ENCODE measurements at places on chromosomes 11 and 22.

DNA sequence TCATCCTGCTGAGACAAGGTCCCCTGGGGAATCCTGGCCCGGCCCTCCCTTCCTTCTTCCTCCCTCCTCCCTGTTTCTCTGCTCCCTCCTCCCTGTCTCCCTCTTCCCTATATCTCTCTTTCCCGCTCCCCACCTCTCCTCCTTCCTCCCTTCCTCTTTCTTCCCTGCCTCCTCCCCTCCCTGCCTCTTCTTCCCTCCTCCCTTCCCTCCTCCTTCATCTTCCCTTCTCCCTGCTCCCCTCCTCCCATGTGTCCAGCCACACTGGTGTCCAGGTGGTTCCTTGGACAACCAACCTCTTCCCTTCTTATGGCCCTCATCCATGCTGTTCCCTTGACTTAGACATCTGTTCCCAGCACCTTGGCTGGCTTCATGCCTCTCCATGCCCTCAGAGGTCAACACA is 258.1 kb downstream of the MN1 start:
- no peak for DNase-seq

GRCh38 chr22:47151490-47151889 is 389.0 kb downstream of the TBC1D22A start:
- no peak for DNase-seq

DNA sequence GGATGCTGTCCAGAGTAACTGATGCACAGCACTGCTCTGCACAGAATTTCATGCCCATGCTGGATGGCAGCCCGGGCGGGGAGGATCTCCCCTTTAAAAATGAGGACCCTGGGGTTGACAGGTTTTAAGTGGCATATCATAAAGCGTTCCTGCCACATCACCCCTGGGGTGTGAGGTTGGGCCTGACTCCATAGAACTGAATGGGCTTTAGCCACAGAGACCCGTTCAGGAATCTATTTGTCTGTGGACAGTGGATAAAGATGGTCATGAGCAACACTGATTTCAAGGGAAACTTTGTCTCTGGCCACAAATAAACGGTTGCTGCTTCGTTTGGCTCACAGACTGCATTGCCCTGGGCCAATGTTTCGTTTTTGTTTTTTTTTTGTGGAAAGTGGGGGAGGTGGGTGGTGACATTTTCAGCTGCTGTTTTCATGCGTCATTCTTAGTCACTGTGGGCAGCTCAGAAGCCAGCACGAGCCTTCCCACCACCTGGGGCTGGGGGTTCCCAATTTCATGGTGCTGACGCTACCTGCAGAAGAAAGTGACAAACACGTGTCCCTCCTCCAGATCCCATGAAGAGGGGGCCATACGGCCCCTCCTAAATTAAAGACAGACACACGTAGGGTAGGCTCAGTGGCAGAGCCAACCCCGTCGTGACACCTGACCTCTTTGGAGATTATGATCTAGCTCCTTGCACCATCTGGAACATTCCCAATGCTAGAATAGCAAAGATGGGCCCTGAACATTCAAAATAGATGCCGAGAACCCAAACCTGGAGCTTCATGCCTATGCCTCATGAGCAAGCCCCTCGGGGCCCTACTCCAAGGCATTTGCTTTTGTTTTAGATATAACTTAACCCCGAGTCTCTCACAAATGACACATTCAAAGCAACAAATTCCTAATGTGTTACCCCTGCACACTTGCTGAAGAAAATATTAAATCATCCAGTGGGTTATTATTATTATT is 54.8 kb upstream of the PHF21B start:
- no peak for DNase-seq

DNA sequence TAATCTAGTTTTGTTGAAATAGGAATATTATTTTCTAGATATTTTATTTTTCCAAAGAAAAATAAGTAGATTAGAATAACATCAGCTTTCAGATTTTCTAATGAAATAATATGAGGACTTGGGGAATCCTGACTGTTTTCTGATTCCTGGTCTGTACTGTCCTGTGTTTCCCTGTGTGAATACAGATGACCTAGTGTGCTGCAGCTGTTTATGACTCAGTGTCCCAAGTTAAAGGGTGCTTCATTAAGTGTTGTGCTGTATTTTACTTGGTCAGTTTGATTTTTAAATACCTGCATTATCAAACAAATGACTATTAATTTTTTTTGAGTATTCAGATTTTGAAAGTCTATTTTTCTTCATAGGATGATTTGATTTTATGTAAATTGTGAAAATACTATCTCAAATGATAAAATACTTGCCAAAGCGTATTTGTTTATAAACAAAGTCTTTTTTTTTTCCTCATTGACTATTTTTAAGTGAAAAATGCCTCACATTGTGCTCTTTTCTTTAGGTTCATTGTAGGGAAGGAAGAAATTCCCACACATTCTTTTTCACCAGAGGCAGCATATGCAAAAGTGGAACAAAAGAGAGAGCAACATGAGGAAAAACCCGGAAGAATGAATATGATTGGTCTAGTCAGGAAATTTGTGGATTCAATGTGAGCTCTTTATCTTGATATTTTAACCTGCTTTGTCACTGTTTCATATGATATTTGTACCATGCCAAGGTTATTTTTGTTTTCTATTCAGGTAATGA is 264.2 kb downstream of the TMEM135 start:
- no peak for DNase-seq

- DNase-seq: peak; percentile 59
Observed at GRCh38 chr11:65779919-65780769, 632 bp downstream of the AP5B1 start.

GRCh38 chr11:133388260-133388659 is 144.0 kb downstream of the OPCML start:
- DNase-seq: no peak

GRCh38 chr22:33302049-33302545 is 243.9 kb upstream of the SYN3 start:
- peak; percentile 74 for DNase-seq

DNA sequence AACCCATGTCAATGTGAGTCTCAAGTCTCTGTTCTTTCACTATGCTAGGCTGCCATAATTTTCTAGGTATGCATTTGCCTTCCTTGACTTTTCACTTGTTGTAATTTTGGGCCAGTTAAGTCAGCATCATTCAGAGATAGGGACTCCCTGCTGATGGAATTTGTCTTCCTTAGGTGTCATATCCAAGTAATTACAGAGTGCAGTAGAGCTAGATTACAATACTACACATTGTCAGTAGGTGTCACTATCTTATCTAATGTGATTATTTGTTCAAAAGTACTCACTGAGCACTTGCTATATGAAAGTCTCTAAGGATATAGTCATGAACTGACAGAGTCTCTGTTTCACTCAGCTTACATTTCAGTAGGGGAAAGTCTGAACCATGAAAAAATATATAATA is 25.0 kb upstream of the SYN3 start:
- DNase-seq: no peak

GRCh38 chr11:32139896-32140520 is 49.1 kb downstream of the RCN1 start:
- no peak for DNase-seq

GRCh38 chr11:78192223-78192719 is 3.6 kb downstream of the USP35 start:
- DNase-seq: peak; percentile 50

GRCh38 chr11:72226701-72227100 is 2.1 kb downstream of the INPPL1 start:
- peak; percentile 51 for DNase-seq

DNA sequence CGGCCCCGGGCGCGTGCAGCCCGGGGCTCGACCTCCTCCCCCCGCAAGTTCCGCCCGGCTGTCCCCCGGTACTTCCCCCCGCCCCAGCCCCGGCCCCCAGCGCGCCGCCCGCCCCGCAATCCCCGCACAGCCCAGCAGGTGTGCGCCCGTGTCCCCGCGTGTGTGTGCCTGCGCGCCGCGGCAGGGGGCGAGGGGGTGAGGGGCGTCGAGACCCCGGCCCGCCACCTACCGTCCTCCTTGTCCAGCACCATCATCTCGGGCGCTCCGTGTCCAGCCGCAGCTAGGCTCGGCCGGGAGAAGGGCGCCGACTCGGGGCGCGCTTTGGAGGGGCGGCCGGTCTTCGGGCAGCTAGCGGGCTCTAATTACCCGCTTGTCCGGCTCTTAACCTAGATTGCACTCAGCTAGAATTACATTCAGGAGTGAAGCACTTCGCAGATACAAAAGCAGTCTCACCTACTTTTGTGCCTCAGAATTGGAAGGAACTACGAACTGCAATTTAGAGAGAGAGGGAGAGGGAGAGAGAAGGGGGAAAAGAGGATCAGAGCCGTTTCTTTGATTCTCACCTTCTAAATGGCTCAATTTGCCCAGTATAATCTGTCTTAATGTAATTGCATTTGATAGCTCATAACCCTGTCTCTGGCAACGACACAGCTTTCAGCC is 439 bp downstream of the LMO1 start:
- no peak for DNase-seq

- DNase-seq: peak; percentile 56
Observed at GRCh38 chr11:62603776-62604299, 2.2 kb upstream of the MTA2 start.

DNA sequence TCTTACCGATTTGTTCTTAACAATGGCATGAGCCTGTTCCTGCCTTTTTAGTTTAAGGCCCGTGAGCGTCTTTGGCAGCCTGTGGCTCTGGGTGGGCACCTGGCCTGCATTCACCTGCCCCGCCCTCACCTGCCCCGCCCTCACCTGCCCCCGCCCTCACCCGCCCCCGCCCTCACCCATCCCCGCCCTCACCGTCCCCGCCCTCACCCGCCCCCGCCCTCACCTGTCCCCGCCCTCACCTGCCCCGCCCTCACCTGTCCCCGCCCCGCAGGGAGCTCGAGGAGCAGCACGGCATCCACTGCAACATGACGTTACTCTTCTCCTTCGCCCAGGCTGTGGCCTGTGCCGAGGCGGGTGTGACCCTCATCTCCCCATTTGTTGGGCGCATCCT is 14.2 kb downstream of the GATD1 start:
- no peak for DNase-seq

- DNase-seq: no peak
Observed at GRCh38 chr11:92364177-92364576, 139.6 kb downstream of the FAT3 start.

DNA sequence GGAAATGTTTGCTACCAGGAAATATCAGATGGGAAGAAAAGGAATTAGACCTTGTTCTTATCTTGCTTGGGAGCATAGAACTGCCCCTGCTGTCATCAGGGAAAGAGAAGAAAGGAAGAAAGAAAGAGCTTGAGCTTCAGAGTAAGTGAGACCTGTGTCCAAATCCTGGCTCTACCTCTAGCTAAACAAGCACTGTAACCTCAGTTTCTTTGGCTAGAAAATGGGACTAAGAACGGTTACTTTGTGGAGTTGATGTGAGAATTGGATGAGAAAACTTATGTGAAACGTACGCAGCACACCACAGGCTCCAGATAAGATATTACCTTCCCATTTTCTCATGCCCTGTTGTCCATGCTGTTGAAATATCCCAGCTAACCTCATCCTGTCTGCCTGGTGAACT is 57.1 kb upstream of the CREB3L1 start:
- DNase-seq: no peak

DNA sequence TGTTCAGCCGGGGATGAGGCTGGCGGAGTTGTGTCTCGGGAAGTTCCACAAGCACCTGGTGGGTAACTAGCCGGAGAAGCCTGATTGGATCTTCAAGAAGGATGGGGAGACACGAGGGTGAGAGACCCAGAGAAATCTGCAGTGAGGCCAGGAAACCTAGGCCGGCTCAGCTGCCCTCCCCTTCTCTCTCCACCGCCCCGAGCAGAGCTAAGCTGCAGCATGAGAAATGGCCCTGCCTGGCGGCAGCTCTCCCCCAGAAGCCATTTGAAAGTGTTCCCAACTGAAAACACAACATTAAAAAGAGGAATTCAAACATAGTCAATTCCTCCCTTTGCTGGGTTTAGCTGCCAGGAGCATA is 77.8 kb upstream of the SHISAL1 start:
- no peak for DNase-seq

DNA sequence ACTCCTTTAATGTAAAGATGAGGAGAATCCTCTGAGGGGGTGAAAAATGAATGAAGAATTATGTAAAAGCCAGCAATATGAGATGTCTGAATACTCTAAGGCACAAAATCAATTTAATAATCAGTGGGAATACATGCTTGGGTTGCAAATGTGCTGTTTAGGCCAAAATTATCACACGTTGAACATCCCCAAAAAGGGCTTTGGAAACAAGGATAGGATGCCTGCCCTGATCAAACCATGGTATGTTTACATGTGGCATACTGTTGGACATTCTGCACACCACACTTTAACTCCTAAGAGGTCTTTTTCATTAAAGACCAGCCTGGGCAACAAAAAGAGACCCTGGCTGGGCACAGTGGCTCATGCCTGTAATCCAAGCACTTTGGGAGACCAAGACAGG is 26.3 kb downstream of the F2 start:
- no peak for DNase-seq

- no peak for DNase-seq
Observed at GRCh38 chr22:29715240-29715639, 4.6 kb upstream of the CABP7 start.

DNA sequence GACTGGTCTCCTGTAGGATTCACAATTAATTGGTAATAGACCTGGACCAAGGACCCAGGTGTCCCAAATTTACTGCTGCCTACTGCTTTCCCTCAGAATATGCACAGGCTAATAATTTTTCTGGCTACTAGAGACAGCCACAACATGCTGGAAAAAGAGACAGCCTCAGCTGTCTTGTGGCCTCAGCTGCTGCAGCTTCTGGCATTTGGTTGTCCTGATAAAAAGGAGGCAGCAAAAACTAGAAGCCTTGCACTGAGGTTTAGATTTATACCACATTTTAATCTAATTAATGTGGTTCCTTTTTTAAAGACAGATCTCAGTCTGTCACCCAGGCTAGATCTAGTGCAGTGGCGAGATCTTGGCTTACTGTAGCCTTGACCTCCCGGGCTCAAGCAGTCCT is 89.8 kb downstream of the BTBD10 start:
- no peak for DNase-seq

DNA sequence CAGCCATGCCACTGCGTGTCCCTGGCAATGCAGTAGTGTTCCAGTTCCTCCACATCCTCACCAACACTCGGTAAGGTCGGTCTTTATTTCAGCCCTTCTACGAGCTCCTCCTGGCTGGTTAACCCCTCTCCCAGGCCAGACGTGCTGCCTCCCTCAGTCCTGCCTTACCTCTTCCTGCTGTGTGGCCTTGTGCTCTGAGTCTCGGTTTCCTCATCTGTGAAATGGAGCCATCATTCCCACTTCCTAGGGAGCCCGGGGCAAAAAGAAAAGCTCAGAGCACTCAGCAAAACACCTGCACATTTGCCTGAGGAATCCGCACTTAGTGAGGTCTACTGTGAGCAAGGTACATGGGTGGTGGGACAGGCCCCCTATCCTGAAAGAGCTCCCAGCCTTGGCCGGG is 9.8 kb downstream of the TP53I11 start:
- DNase-seq: no peak

- DNase-seq: no peak
Observed at GRCh38 chr11:45646275-45646927, 19.0 kb downstream of the CHST1 start.

DNA sequence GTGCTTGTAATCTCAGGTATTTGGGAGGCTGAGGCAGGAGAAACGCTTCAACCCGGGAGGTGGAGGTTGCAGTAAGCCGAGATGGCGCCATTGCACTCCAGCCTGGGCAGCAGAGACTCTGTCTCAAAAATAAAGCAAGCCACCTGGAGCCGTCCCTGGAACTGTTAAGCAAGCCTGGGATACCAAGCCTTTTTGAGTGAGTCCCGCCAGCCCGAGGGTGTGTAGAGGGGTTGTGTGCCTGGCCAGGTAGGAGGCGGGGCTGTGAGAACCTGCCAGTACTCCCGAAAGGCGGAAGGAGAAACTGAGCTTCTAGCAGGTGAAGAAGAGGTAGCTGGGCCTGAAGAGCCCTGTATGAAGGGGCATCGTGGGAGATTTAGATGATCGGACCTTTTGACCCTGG is 52.4 kb downstream of the TRIOBP start:
- no peak for DNase-seq

GRCh38 chr11:21866781-21867180 is 326.1 kb upstream of the ANO5 start:
- DNase-seq: peak; percentile 30
